ENCODE measurements at places on chromosomes 11 and 22. TPM values are rescaled to one million over a fixed set of nuclear protein-coding genes. Genes with fewer than 3 reads are reported as not detected.

DEUP1 gene
- total RNA-seq = not detected

NXPE2 gene
- total RNA-seq = not detected

PAMR1 gene
- 0.20 TPM for total RNA-seq

DNA sequence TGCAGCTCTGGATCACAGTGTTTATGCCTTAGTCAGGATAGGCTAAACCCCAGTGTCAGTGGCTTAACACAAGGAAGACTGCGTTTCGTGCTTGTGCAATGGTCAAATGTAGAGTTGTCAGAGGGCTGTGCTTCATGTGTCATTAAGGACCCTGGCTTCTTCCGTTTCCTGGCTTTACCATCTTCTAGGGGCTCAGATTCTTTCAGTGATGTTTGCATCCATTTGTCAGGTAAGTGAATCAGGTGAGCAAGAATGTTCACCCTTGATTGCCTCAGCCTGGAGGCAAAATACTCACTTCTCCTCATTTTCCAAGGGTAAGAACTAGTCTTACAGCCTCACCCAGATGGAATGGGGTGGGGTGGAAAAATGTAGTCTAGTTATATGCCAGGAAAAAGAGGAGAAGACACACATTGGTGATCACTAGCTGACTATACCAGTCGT is 20.5 kb upstream of the AMOTL1 start:
- no peak for DNase-seq

DNA sequence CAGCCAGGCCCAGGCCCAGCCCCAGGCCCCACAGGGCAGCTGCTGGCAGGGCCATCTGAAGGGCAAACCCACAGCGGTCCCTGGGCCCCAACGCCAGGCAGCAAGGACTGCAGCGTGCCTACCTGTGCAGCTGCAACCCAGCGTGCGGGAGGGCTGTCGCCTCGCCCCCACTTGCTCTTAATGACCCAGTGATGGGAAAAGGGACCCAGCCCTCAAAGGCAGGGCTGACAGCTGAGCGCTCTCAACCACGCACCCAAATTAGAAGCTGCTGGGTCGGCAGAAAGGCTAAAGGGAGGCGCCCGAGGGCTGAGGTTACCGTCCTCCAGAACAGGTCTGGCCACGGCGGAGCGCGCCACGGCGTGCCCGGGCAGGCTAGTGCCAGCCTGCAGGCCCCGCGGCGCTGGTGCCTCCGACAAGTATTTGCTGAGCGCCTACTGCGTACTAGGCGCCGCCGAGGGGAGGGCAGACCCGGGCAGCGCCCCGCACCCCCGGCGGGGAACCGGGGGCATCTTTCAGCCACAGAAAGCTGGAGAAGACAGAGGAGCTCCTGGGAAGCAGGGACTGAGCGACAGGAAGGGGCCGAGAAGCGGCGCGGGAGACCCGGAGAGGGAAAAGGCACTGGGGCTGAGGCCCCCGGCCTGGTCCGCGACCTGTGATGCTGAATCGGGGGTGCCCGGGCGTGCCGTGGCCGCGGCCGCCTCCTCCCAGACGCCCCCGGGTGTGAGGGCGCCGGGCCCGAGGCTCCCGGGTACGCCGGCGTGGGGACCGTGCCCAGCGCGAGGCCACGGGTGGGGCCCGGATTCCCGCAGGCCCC is 773 bp downstream of the HRAS start:
- no peak for DNase-seq

DNA sequence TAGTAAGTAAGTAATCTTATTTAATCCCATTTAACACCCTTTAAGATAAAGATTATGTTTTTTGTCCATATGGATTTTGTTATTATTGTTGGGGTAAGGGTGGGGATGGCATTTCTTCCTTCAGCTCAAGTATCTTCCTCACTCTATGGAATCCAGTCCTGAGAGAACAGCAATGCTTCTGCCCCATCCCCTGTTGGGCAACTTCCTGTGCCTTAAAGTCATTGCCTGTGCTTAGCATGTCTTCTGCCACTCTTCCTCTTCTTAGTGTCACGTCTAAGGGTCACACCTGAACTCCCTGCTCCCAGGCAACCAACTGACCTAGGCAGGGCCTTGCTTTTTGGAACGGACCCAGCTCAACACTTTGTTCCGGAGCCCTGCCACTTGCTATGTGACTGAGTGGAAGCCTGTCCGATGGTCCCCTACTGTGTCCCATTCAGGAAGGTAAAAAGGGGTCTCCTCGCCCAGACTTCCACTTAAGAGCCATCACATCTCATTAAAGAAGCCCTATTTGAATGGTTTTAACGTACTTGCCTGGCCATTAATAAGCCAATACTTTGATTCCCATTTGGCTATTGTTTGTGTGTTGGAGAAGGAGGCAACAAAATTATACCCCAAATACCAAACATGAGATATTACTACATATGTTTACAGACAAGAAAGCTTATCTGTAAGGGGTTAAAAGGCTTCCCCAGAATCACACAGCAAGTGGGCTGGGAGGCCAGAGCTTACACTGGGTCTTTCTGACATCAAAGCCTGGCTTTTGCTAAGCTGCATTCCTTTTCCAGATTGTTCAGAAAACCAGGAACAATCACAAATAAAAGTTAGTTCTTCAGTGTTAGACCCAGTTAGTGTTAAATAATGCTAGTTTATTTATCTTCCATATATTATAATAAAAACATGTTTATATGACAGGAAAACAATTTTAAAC is 59.2 kb downstream of the RAB38 start:
- no peak for DNase-seq

Measured in T-cell (primary cell).